ENCODE measurements at places on chromosomes 12 and 14.
A peak's percentile ranks its signal among the peaks of the same experiment; 100 is the strongest.

- DNase-seq = no peak
These were observed 112.8 kb downstream of the SYT1 start for GRCh38 chr12:78977304-78977867.

- DNase-seq = no peak
These were observed 63.8 kb upstream of the ACTN1 start for GRCh38 chr14:69042787-69043444.

DNA sequence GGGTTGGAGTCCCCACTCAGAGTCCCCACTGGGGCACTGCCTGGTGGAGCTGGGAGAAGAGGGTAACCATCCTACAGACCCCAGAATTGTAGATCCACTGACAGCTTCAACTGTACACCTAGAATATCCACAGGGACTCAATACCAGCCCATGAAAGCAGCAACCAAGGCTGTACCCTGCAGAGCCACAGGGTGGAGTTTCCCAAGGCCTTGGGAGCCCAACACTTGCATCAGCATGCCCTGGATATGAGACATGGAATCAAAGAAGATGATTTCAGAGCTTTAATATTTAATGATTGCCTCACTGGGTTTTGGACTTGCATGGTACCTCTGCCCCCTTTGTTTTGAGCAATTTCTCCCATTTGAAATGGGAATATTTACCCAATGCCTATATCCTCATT lies 80.4 kb downstream of the RASSF9 start:
- no peak for DNase-seq

DNA sequence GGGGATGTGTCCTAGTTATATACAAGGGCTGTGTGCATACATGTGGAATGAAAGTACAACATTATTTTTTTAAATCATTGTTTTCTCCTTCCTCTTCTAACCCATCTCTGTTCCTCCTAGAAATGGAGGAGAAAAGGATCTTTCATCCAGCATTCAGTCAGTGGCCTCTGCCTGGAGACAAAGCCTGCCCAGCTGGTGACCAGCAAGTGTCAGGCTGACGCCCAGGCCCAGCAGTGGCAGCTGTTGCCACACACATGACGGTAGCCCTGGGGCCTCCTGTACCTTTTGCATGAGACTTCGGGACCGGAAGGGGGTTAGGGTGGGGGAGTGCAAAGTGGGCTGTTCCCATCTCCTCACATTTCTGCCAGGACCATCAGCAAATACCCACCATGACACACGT lies 46.2 kb downstream of the ERH start:
- no peak for DNase-seq

- no peak for DNase-seq
These were observed 9.2 kb downstream of the PPP1R1A start for GRCh38 chr12:54579258-54579657.

DNA sequence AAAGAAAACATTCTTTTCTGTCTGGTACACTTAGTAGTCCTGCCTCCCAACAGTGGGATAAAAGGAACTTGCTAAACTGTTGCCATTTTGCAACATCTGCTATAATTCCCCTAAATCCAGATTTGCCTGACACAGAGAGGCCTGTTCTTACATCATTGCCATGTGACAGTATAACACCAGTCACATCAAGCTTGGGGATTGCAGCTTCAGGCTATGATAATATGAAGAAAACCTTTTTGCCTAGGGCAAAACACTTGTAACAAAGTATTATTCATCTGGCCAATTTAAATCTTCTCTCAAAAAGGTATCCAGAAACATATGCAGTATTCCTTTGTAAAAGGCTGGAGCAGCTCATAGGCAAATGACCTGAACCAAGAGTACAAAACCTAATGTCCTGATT lies 80.9 kb upstream of the OTX2 start:
- no peak for DNase-seq

GRCh38 chr14:20723488-20723887 lies 22.2 kb upstream of the EDDM3A start:
- no peak for DNase-seq

DNA sequence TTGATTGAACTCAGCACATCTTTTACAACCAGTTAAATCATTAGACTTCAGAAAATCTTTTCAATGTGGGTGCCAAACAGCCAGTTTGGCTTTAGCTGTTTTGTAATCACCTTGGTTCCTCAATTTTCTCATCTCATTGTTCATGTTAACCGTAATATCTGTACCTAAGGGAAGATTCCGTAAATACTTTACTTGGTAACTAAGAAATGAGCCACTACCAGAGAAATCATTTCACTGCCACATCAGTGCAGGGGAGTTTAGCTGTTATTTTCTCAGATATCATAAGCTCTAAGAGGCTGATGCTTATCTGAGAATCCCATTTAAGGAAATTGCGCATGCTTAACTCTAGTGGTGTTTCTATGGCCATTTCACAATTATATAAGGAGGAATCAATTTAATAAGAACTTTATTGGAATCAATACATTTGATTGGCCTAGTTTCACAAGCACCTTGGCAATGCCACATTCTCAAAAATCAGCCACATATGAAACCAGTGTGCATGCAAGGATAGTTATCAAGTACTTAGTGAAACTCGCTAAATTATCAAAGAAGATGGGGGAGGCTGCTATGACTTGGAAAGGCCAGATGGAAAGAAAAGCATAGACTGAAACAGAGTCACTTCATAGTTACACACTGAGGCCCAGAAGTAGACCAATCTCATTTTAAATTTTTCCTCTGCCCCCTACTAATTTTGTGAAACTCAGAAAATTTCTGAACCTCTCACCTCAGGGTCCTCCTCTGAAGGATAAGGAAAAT lies 28.1 kb upstream of the IL22 start:
- no peak for DNase-seq

DNA sequence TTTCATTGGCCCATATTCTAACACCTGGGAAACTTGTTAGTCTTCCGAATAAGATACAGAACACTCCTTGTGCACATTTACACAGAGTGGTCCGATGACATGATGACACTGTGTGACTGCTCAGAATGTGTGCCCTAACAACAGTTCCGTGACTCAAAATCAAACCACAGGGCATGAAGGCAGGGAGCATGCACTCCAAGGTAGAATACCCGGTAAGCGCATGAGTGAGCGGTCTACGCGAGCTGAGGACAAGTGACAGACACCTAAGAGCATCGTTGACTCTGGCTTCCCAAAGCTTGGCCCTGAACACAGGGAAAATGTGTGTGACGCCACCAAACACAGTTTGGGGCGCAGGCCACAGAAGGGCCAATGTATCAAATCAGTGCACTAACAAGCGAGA lies 18.6 kb downstream of the CLIP1 start:
- no peak for DNase-seq

- DNase-seq = no peak
These were observed 216.2 kb downstream of the CPNE8 start for GRCh38 chr12:38689195-38689594.

GRCh38 chr14:25003537-25003936 lies 46.4 kb downstream of the STXBP6 start:
- no peak for DNase-seq

- no peak for DNase-seq
These were observed 156.7 kb upstream of the RTL1 start for GRCh38 chr14:101060171-101060601.

- no peak for DNase-seq
These were observed 219.5 kb downstream of the KIF26A start for GRCh38 chr14:104357689-104358527.

GRCh38 chr12:51262758-51263177 lies 7.4 kb downstream of the SMAGP start:
- peak; percentile 13 for DNase-seq

DNA sequence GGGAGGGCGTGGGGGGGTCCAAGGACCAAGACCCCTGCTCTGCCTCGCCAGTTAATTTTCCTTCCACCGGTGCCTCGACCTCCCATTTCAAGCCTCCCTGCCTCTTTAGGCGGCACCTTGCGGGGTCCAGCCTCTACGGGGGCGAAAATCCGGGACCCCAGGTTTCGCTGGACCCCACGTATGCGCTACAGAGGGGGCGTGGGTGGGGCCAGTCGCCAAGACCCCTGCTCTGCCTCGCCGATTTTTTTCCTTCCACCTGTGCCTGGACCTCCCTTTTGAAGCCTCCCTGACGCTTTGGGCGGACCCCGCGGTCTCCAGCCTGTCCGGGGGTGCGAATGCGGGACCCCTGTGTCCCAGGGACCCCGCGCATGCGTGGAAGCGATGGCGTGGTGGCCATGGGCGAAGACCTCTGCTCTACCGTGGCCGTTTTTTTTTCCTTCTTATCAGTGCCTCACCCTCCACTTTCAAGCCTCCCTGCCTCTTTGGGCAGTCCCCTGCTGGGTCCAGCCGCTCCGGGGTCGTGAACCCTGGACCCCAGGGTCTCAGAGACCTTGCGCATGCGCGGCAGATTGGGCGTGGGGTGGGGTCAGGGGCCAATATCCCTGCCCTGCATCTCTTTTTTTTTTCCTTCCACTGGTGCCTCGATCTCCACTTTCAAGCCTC lies 324.2 kb downstream of the ALG10 start:
- DNase-seq = no peak

GRCh38 chr14:73168691-73169090 lies 32.4 kb downstream of the PSEN1 start:
- no peak for DNase-seq

DNA sequence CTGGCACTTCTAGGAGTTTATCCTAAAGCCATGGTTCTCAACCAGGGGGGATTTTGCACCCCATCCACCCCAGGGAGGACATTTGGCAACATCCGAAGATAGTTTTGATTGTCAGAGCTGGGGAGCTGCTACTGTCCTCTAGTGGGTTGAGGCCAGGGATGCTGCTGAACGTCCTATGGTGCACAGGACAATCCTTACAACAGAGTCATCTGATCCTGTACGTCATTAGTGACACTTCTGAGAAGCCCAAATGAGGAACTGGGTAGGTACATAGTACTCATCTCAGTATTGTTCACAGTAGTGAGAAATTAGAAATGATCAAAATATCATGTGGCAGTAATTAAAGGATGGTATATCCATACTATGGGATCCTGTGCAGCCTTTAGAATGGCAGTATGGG lies 185.1 kb downstream of the CHST11 start:
- no peak for DNase-seq

- DNase-seq = no peak
These were observed 217.1 kb downstream of the SLC38A4 start for GRCh38 chr12:46608431-46609272.

DNA sequence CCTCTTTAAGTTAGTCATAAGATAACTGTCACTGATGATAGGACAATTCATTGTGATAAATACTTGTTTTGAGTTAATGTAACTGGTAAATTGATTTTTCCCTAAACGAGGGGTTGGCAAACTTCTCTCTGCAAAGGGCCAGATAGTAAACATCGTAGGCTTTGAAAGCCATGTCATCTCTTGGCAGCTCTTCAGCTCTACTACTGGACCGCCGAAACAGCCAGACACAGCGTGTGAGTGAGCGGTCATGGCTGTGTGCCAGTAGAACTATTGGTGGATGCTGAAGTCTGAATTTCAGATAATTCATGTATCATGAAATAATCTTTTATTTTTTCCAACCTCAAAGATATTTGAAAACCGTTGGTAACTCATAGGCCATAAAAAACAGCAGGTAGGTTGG lies 9.9 kb downstream of the PIWIL1 start:
- no peak for DNase-seq

DNA sequence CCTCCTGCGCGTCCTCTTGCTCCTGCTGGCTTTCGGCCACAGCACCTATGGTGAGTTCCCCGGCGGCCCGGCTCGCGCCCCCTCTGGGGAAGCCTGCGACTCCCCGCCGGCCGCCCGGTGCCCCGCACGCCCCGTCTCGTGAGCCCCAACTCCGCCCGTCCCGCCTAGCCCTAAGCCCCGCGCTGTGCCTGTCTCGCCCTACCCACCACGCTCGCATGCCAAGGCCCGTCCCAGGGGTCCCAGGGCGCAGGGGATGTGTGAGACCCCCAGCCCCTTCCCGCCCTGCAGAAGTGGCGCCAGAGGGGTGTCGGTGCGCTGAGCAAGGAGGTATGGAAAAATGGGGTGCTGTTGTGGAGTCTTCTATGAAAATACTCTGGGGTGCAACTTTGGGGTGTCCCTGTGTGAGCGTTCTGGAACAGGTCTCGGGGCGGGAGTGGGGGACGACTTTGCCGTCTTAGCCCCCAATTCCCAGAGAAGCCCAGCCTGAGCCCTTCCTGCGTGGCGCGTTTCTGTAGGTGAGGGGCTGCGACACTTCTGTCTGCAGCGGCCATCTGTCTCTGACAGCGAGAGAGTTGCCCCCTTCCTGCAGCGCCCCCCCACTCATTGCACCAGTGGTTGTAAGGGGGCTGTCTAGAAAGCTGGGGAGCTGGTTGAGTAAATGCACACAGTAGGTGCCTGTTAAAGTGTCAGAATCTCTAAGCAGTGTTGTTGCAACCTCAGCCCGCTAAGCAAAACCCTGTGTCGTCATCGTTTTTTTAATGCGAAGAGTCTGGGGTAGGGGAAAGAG lies 587 bp downstream of the DLK1 start:
- no peak for DNase-seq

DNA sequence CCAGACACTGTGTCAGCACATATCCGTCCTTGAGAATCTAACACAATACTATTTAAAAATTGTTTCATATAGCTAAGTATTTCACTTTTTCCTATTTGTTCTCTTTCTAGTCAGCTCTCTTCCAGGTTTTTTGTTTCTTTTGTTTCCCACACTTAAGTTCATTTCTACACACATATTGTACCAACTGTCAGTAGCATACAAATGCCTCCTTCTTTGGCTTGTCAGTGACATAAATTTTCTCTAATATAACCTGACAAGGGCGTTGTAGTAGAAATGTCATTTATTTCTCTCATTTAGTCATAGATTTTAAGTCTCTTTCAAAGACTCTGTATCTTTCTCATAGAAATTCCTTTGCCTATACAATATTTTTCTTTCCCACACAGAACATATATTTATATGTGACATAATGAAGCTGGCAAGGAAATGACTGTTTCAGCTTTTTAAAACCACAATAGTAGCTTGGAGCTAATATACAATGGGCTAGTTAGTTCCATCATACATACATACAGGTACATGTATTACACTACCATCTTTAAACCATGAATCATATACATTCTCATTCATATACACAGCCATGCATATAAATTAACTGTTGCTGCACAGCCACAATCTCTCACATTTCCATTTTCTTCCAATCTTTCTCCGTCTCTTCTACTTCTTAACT lies 42.3 kb upstream of the EPS8 start:
- DNase-seq = no peak

- DNase-seq = no peak
These were observed 126.9 kb upstream of the KRAS start for GRCh38 chr12:25377469-25378177.

GRCh38 chr12:47087088-47087688 lies 7.4 kb upstream of the AMIGO2 start:
- no peak for DNase-seq

DNA sequence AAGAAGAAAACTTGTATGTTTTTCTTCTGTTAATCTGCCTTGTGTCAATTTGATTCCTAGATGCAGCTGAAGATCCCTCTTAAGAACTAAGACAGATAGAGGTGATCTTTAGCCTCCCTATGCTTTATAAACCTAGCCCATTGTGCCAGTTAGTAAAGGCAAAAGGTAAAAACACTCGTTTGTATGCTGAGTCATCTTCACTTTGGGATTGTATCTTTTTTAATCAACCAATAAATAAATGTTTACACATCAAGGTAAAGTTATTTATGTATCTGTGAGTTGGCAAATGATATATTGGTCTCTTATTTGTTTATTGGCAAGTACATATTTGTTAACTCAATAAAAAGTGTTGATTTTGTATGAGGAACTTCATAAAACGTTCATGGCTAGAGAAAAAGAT lies 165.9 kb upstream of the AMIGO2 start:
- DNase-seq = no peak

- no peak for DNase-seq
These were observed 32.8 kb downstream of the KCNMB4 start for GRCh38 chr12:70398862-70399261.

GRCh38 chr12:72173974-72174373 lies 98.2 kb upstream of the TRHDE start:
- DNase-seq = no peak
